NCI-H1930 (cell line): ENCODE measurements at places on chromosomes 12 and 14.

GRCh38 chr12:108640802-108641445 lies 7.2 kb upstream of the SELPLG start:
- no peak for DNase-seq

DNA sequence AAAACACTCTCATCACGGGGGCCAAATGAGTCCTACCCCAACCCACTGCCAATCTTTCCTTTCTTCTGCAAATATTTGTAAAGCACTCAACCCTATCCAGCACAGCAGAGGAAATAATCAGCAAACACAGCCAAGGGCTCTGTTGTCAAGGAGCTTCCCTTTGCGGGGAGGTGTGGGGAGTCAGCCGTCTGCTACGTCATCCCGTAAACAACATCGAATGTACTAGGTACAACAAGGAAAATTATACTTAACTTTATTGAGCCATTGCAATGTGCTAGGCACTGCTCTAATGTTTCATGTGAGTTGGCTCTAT lies 22.8 kb downstream of the TMEM63C start:
- DNase-seq, result peak; percentile 77

GRCh38 chr14:68482772-68483395 lies 310.0 kb downstream of the ZFP36L1 start:
- no peak for DNase-seq

- no peak for DNase-seq
Measured at GRCh38 chr12:122381021-122381420, 41.4 kb downstream of the CLIP1 start.

GRCh38 chr14:52283099-52283498 lies 15.6 kb downstream of the PTGDR start:
- DNase-seq, result no peak

GRCh38 chr14:72962829-72963312 lies 36.6 kb downstream of the DCAF4 start:
- DNase-seq, result no peak

DNA sequence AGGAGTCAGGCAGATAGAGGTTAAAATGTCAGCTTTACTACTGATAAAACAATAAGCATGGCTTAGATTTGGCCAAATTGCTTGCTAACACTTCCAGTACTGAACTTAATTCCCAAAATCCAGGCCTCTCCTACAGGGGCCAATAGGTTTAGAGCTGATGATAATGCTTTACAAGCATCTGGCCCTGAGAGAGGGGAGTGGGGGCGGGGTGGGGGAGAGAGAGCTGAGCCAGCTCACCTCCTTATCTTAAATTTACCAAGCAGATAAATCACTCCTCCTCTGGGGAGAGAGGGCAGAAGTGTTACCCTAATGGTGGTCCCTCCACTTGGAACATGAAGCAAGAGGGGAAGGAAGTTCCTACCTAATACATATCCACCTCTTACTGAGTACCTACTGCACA lies 182.2 kb upstream of the CRY1 start:
- DNase-seq, result no peak

DNA sequence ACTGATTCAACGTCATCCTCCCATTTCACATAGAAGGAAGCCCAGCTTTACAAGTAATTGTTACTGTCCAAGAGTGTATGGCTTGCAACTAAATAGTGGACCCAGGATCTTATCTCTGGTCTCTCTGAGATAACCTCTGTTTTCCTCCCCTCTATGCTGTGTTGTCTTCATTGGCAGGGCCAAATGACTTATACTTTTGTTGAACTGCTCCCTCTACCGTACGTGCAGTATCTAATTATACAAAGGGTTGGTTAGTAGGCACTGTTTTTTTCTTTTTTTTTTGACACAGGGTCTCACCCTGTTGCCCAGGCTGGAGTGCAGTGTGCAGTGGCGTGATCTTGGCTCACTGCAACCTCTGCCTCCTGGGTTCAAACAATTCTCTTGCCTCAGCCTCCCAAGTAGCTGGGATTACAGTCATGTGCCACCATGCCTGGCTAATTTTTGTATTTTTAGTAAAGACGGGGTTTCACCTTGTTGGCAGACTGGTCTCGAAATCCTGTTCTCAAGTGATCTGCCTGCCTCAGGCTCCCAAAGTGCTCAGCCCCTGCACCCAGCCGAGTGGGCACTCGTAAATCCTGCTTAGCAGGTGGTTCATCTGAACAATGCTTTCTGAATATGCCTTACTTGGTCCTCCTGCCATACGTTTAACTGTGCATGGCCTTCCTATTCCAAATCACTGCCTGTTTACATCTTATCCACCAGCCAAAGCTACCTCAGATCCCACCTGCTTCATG lies 162.1 kb downstream of the ADCK1 start:
- no peak for DNase-seq

- no peak for DNase-seq
Measured at GRCh38 chr12:130981911-130982310, 28.2 kb downstream of the ADGRD1 start.

DNA sequence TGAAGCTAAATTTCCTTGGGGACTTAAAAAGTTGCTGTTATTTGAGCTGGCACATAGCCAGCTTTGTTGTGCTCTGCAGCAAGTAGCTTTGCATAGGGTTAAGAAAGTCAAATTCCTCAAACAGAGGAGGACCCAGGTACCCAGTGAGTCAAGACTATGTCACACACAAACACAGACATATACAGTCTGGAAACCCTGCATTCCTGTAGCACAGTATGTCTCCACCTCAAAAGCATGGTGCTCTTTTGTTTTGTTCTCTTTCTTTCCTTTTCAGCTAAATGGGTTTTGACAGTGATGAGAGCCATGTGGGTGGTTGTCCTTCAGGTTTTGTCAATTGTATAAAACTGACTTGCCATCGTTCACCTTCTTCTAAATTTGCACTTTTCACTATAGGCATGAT lies 179.6 kb upstream of the DIO2 start:
- DNase-seq, result no peak

- DNase-seq, result no peak
Measured at GRCh38 chr14:90698379-90698869, 117.8 kb downstream of the TTC7B start.

GRCh38 chr12:62632411-62632918 lies 165.8 kb downstream of the MON2 start:
- DNase-seq, result no peak

DNA sequence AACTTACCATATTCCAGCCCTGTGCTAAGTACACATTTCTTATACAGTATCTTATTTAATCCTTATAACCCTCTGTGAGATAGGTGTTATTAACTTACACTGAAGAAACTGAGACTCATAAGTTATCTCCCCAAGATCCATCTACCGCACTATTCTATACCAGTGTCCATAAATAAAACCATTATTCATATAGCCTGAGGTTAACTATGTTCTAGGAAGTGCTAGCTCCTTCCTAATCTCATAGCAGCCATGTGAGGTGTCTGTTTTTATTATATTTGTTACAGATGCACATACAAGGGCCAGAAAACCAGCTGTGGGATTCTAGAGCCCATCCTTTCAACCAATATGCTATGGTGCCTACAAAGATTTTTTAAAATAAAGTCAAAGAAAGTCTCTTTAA lies 100.3 kb upstream of the RAP1B start:
- DNase-seq, result no peak

GRCh38 chr14:55074662-55075061 lies 23.2 kb downstream of the MAPK1IP1L start:
- DNase-seq, result no peak

GRCh38 chr14:45678163-45678562 lies 425.2 kb upstream of the MIS18BP1 start:
- DNase-seq, result no peak

GRCh38 chr12:92288561-92288960 lies 142.9 kb upstream of the BTG1 start:
- no peak for DNase-seq

DNA sequence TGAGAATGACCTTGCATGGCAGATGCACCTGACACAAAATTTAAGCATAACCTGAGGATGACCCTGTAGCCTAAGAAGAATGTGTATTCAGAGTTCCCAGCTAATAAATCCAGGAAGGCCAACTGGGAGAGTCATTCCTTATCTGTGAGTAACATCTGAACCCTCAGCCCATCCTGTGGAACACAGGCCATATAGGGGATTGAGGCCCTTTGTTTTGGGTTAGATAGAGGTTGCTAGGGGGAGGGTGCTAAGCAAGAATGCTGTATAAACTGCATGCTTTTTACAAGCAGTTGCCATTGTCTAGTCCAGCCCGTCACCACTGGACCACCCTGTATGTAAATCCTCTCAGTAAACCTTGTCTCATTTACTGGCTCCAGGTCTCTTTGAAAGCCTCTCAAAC lies 77.0 kb downstream of the BICD1 start:
- no peak for DNase-seq

- no peak for DNase-seq
Measured at GRCh38 chr12:9701380-9702154, 31.3 kb downstream of the CLECL1 start.

GRCh38 chr14:64444984-64445845 lies 20.1 kb upstream of the AKAP5 start:
- no peak for DNase-seq

DNA sequence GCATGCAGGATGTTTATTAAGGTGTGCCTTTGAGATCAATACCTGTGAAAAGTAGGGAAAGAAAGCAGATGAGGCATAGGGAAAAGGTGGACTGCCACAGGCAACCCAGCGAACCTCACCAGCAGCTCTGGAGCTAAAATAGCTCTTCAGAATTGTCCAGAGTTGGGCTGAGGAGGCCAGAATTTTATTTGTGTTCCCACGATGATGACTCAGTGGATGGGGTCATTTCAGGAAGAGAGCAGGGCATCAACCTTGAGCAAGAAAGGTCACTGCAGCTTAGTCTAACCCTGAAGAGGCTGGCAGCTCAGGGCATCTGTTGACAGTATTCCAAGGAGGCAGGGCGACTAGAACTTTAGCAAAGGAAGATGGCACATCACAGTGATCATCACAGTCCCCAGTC lies 696.1 kb downstream of the DIO2 start:
- DNase-seq, result no peak

DNA sequence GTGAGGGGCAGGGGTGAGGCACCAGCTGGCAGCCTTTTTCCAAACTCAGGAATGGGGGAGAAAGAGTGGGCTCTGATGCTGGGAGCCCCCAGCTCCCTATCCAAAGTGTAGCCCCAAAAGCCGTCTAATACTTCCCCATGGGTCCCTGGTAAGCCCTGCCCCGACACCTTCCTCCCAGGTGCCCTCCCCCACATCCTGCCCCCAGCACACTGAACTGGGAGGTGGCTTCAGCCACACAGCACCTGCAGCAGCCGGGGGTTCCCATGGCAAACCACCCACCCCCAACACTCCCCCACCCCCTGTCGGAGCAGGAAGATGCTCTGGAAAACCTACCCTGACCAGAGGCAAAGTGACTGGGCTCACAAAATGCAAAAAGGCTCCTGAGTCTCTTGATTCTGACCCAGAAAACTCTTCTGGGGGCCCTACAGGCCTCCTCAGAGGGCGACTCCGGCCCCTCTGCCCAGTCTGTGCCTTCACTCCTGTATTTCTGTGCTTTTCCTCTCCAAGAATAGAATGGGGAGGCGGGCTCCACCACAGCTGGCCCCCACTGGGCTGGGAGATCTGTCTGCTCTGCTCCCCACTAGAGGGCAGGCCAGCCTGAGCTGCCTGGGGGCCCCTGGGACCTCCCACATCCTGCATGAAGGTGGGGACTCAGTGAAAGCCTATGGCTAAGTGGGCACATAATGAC lies 81.6 kb downstream of the ITPK1 start:
- DNase-seq, result peak; percentile 3

- no peak for DNase-seq
Measured at GRCh38 chr12:127928615-127929571, 338.1 kb upstream of the TMEM132C start.

DNA sequence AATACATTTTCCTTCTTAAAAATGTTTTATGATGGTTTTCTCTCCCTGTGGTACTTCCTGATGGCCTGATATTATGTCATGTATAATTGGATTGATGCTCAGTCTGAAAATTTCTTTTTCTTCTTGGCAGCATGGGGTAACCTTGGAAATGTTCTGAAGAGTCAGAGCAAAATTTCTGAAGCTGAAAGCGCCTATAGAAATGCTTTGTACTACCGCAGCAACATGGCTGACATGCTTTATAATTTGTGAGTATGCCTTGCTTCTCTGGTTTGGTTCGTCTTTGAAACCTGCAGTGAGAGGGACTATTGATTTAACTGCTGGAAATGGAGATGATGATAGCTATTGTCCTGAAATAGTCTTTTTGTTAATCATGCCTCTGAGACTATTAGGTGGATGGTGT lies 243.6 kb downstream of the TMTC2 start:
- DNase-seq, result no peak

DNA sequence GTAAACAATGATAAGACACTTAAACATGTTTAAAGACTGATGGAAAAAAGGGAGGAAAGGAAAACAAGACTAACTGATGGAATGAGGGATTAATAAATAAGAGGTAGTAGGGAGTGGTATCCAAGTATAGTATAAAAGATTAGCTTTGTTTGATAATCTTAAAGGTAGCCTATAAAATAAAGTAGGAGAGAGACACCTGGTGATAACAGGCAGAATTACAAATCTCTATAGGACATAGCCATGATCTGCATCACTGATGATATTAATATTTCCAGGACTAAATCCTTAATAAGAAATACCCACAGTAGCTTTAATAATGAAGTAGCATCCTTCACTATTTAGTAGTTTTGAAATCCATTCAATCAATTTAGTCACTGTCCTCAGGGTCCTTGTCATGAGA lies 30.4 kb downstream of the DLGAP5 start:
- no peak for DNase-seq

GRCh38 chr12:91240386-91241095 lies 57.9 kb upstream of the DCN start:
- DNase-seq, result no peak

GRCh38 chr12:98821866-98822265 lies 176.8 kb downstream of the APAF1 start:
- DNase-seq, result no peak

GRCh38 chr14:59772233-59772632 lies 98.3 kb downstream of the RTN1 start:
- no peak for DNase-seq

- no peak for DNase-seq
Measured at GRCh38 chr14:81953419-81953818, 419.8 kb upstream of the SEL1L start.

- no peak for DNase-seq
Measured at GRCh38 chr12:65098364-65098763, 22.7 kb downstream of the WIF1 start.

GRCh38 chr12:116637589-116638150 lies 78.5 kb downstream of the MAP1LC3B2 start:
- DNase-seq, result no peak

DNA sequence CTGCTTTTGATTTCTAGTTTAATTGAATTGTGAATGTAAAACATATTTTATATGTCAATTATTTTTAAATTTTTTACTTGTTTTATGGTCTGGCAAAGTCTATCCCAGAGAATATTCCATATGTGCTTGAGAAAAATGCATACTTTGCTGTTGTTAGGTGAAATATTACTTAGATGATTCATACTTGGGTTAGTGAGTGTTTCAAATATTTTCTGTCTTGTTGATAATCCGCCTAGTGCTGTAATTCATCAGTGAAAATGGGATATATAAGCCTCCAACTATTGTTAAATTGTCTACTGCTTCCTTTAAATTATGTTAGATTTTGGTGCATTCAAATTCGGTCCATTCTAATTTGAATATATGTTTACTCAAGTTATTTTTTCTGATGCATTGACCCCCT lies 395.5 kb downstream of the LRFN5 start:
- no peak for DNase-seq

GRCh38 chr12:31482816-31483215 lies 108.1 kb downstream of the DENND5B start:
- DNase-seq, result no peak
